CD8-positive, alpha-beta T cell (primary cell): ENCODE measurements at places on chromosomes 2 and 18.

- no peak for DNase-seq
Measured at GRCh38 chr18:79361766-79362522, 33.8 kb upstream of the NFATC1 start.

DNA sequence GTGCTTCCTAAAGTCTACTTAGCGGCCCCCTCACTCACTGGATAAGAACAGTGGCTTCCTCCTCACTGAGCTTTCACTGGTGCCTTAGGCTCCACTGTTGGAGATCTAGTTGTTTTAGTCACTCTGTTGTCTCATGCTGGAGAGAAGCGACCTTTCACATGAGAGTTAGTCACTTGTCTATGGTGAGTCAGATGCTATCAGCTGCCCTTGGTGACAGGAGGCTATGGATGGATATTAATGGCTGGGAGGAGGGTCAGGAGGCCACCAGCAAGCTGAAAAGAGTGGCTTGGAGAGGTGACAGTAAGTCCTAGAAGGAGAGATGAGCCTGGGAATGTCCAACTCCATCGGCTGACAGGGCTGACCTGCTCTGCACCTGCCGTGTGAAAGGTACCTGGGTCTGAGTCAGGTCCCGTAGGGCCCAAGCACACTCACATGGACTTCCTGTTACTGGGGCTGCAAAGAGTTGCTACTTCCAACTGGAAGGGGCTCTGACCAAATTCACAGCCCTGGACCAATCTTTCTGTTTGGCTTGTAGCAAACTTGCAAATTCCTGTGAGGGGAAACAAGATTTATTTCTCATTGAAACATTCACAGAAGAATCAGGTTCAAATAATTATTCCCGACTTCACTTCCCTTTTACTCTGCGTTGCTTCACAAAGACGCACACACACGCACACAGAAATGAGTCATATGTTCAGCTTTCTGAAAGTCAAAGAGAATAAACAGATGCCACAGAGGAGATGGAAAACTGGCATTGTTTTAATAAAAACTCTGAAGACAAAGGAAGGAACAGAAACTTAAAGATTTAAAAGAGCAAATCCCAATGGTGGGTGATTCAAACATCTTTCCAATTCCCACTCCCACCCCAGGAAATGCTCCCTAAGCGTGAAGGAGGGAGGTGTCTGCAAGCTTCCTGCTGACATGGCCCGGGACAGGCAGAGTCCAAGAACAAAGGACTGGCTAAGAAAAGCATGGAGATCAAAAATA is 203.5 kb upstream of the TWIST2 start:
- no peak for DNase-seq

DNA sequence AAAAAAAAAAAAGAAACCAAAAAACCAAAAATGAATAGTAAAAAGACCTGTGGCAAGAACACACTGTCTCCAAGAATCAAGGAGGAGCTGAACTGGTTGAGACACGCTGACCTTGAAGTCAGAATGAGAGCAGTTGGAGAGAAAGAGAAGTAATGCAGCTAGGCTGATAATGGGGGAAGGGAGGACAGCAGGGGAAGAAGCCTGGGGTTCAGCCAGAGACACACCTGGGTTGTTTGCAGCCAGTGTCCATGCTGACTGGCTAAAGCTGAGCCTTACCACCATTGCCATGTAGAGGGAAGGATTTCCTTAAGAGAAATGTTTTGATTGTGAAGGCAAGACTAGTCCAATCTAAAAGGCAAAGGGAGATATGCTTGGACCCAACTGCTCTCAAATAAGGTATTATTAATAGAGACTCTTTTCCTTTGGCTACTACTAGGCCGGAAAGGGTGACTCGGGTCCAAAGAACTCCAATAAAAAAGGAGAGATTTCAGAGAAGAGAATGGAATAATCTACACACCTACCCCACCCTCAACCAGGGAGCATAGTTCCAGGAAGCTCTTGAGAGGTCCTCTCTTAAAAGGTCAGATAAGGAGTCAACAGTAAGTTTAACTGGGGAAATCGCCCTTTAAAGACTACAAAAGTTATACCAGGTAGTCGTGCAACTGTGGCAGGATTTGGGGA is 25.2 kb upstream of the REL start:
- DNase-seq, result no peak

DNA sequence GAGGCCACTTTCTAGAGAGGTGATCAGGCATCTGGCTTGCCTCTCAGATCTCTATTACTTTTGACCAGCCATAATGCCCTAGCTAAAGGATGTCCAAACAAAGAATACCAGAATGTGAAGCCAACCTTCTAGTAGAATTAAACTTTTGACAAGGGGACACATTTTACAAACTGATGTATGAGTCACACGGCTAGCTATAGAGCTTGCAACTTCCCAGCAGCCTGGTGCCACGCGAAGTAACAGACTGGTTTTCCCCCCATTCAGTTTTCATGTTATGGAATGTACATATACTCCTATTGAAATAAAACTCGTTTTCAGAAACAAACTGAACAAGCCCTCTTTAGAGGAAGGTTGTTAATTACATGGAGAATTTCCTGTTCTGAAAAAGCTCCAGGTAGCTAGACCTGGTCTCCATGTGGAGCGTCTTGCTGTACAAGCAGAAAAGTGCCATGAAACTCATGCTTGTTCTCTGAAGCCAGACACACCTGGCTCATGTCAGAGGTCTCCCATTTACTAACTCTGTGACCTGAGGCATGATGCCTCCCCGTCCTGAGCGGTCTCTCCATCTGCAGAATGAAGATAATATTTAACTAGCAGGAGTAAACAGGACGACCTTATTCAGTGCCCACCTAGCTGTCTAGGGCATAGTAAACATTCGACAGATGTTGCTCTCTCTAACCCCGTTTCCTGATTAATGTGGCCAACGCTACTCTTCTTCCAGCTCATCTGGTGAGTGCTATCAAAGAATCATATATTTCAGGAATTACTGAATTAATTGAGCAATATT is 81.5 kb upstream of the MAP3K20 start:
- no peak for DNase-seq

DNA sequence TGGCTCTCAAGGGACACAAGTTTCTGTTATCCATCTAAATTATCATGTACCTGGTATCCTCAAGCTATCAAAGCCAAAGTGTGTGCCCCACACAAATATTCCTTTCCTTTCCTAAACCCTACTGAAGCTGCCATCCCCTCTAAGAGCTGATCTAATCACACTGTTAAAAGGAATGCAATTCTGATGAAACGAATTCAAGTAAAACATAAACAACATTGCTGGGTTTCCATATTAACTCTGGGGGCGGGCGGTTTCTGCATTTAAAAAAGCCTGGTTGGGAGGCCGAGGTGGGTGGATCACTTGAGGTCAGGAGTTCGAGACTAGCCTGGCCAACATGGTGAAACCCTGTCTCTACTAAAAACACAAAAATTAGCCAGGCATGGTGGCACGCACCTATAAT is 41.9 kb upstream of the PCBP1 start:
- no peak for DNase-seq

DNA sequence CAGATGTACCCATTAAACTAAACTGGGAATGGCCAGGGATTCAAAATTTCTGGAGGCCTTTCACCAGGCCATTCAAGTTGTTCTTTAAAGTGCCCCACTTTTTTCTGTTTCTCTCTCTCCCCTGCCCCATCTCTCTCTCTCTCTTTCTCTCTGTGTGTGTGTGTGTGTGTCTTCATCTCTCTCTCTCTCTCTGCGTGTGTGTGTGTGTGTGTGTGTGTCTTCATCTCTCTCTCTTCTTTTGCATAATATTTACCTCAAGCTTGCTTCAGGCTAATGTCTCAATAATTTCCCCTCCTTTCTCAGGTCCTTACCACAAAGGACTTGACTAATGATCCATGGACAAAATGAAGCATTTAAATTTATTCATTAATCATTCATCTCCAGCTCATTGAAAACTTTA is 164.2 kb upstream of the KLHL14 start:
- no peak for DNase-seq

DNA sequence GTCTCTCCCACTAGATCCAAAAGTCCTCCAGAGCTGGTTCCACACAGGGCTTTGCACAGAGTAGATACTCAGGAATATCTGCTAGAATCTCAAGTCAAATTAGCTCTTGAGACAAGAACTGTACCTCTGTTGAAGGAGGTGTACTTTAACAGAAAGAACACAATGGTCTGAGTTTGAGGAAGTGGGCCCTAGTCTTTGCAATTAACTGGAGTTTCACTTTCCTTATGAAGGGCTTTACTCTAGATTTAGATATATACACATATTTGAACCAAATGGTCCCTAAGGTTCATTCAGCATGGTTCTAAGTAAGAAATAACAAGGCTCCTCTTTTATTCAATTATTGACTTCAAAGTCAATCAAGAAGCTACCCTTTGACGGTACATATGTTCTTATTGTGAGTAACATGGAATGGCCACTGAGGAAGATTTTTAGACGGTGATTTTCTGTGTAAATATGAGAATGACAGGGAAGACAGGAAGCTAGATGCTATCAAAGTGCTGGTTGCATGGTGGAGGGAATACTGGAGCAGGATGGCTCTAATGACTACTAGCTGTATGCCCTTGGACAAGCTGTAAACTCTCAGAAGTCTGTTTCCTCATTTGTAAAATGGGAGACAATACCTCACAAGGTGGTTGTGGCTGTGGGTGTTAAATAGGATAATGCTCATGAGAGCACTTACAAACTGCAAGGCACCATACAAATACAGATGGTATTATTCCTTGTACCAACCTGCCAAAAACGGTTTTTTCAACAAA is 73.5 kb upstream of the SERTAD2 start:
- DNase-seq, result no peak

DNA sequence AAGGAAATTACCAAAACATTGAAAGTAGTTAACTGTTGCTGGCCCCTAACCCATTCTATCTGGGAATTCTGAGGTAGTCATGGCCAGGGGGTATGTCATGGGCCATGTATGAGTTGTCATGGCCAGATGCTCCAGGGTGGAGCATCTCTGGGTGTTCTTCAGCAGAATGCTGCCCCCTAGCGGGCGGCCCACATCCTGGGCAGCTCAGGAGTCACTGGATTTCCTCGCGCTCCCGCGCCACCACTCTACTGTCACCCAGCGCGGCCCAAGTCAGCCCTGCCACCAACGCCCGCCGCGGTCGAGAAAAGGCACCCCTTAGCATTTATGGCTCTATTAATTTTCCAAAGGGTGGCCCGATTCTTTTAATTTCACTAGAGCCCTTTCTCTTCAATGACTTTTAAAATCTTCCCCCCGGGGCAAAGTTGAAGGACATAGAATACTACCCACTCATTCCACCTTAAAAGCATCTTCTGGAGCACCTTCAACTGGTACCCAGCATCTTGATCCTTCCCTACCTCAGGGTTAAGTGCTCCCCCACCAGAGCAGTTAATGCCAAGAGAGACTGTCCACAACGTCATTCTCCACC is 41.6 kb downstream of the PKDCC start:
- no peak for DNase-seq

DNA sequence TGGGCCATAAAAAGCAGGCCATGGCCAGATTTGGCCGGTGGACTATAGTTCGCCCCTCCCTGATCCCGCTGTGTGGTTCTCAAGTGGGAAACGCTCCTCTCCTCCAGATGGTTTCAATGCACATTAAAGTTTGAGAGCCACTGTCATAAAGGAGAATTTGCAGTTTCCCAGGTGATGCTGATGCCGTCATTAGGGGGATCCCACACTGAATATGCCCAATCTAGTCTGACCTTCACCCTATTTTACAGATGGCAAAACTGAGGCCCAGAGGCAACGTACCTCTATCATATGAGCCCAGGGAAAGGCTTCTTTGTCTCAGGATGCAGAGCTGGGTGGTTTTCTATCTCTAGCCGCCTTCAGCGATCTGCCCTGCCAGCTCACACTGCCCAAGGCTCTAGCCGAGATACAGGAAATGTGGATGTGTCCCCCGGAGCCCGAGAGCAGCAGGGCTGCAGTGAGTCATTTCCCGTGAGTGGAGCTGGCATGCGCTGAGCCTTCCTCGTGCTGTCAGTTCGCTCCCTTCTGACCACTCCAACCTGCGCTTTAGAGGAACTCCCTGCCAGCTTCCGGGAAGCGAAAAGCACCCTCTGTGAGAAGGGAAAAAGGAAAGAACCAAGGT is 116.2 kb downstream of the SMAD7 start:
- DNase-seq, result peak; percentile 61

DNA sequence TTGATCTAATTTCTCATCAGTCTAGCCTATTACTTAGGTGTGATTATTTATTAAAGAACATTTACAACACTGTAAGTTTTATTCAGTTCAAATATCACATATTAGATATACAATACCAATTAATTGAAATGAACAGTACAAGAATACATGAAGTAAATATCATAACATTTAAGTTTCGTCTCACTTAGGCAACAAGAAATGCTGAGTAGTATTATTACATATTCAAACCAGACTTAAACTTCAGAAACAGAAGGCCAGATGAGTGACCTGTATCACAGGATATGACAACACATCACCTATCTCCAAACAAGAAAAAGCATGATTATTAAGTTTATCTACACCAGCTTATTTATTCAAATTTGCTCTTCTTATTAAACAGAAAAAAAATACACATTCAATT is 48.9 kb downstream of the LONRF2 start:
- no peak for DNase-seq

DNA sequence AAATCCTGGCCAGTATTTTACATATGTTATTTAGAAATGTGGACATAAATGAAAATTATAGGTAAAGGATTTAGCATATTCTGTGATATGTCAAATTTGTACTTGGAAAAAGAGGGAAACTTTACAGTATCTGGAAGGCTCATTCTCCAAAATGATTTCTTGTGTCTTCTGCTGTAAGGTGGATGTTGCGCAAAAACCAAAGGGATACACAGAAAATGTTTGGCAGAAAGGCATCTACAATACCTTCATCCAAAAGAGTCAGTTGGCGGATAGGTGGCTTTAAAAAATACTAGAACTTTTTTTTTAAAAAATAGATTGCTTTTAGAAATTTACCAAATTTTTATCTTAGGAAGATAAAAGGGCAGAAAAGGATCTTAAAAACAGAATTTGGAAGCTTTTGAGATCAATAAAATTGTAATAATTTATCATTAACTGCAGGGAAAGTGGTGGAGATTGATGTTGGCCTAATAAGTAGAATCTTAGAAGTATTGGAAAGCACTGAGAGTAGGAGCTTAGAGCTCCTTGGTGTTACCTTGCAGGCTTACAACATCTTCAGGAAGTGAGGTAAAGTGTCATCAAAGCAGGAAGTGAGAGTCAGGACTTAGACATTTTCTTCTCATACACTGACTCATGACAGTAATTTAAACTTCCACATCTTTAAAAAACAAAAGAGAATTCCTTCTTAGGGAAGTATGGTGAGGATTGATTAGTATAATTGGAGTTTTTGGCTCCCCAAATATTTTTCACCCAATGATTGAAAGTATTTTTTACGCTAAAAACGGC is 2.1 kb downstream of the NABP1 start:
- no peak for DNase-seq
